ENCODE measurements at places on chromosomes 4 and X.
A peak's percentile ranks its signal among the peaks of the same experiment; 100 is the strongest.

DNA sequence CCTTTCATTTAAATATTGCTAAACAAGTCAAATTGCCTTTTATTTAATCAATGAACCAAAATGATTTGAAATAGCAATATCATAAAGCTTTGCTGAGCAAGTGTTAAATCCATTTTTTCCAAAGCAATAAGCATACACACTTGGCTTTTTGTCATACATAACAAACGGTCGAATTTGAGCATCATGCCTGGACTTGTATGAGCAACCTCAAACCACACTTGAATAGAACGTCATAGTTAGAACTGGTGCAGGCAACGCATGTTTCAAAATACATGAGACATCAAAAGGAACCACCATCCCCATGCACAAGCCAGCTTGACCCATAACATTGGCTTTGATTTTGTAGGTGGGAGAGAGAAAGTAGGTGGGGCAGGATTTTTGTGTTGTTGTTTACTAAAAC lies 812.3 kb upstream of the FRG1 start:
- no peak for DNase-seq

- no peak for DNase-seq
These were observed 20.5 kb downstream of the UGT2B7 start for GRCh38 chr4:69116645-69117321.

DNA sequence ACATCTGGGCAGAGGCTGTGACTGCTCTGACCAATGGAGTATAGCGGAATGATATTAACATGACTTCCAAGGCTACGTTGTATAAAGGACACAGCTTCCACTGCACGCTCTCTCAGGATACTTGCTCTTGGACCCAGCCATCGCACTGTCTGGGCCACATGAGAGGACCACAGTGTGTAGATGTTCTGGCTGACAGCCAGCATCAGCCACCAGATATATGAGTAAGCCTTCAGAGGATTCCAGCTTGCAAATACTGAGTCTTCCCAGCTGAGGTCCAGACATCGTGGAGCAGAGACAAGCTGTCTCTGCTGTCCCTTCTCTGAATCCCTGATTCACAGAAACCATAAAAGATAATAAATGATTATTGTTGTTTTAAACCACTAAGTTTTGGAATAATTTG lies 146.8 kb upstream of the USP9X start:
- no peak for DNase-seq

DNA sequence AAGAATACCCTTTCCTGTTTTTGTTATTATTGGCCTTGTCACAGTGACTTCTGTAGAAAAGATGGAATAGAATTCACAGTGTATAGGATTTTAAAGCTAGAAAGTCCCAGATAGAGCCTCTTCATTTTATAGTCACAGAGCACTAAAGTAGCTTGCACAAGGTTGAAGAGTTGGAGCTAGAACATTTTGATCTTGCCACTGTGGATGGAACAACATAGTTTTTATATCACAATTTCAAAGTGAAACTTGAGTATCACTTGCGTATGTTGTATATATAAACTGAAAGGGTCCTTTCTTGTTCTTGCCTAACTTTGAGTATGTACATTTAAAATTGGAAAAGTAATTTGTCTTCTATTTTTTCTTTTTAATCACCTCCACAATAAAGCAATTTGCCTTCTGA lies 2.7 kb downstream of the USO1 start:
- DNase-seq, result no peak

DNA sequence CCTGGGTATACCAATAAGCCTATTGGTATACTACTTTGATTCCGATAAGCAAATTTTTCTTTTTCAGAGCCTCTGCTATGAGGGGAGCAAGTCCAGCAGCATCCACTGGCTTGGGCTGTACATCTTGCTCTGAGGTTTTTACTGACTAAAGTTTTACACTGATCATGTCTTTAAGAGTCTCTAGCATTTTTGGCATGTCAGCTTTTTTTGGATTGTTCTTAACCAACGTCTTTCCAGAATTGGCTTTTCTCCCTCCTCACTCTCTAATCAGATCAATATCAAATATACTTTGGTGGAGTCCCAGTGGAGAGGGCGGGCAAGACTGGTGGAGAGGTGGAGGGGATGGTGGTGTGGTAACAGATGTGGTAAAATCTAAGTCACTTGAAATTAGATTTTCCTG lies 196.8 kb downstream of the HEPH start:
- no peak for DNase-seq

DNA sequence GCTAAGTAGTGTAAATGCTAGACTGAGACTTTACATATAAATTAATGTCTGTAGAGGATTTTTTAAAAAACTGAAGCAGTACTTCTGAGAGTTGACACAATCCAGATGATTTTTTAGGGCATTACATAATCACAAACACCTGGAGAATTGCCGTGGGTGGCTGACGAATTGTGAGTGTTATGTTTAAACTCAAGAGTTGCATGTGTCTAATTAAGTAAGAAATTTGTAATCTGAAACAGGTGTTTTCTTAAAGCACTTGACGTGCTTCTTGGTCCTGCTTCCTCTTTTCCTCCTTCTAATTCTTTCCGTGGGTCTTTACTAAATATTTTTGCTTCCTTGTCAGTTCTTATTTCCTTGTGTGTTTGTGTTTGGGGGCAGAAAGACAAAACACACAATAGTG lies 27.8 kb downstream of the PIR start:
- no peak for DNase-seq

DNA sequence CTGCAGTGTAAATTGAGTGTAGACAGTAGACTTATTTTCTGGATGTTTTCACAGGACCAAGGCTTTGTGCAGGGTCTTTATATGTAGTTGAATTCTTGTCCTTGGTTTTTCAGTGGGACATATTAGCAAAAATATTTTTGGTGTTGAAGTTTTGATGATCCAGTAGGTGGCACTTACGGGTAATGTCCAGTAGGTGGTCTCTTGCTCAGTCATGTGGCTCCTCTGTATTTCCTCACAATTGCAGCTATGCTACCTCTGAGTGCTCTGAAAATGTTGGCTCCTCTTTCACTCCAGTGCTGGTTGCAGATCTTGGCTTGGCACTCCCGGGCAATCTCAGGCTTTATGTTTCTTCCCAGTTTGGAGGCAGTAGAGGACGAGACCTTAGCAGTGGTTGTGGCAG lies 419.8 kb upstream of the AMOT start:
- DNase-seq, result no peak

DNA sequence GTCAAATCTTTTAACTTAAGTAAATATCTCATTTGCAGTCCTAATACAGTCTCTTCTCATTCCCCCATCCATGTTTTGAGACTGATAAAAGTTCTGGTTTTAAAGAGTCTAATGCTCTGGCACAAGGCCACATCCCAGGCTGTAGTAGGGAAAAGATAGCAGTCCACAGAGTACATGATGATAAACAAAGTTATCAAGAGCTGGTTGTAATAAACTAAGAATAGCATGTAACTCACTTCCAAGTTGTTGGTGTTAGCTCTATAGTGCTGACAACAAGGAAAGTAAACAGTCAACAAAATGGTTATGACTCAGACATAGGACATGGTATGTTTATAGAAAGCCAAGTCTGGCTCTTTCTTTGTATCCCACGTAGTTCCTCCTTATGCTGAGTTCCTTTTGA lies 21.8 kb upstream of the AREG start:
- DNase-seq, result no peak

- DNase-seq, result peak; percentile 19
These were observed 100.6 kb downstream of the CHIC2 start for GRCh38 chr4:53963781-53964180.

DNA sequence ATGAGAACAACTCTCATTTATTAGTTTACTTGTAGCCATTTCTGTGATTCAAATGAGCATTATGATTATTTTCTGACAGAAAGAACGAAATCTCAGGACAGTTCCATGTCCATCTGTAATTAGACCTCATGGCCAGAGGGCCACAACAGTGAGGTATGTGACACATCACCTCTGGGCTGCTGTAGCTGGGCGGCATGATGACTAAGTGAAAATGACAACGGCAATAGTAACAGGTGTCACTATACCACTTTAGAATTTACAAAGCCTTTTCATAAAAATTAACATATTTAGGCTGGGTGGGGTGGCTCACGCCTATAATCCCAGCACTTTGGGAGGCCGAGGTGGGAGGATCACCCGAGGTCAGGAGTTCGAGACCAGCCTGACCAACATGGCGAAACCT lies 252.6 kb downstream of the CBR4 start:
- DNase-seq, result no peak

DNA sequence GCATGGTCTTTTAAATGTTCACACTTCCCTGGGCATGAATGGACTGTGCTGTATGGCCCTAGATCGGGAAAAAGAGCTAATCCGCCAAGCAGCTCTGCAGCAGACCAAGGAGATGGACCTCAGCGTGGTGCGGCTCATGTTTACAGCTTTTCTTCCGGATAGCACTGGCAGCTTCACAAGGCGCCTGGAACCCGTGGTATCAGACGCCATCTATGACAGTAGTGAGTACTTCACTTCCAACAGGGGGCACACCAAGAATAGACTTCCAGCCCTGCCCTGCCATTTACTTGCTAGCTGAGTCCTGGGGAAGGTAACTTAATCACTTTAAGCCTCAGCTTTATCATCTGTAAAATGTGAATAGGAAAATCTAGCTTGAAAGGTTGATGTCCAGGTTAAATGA lies 77.7 kb downstream of the NFKB1 start:
- no peak for DNase-seq

DNA sequence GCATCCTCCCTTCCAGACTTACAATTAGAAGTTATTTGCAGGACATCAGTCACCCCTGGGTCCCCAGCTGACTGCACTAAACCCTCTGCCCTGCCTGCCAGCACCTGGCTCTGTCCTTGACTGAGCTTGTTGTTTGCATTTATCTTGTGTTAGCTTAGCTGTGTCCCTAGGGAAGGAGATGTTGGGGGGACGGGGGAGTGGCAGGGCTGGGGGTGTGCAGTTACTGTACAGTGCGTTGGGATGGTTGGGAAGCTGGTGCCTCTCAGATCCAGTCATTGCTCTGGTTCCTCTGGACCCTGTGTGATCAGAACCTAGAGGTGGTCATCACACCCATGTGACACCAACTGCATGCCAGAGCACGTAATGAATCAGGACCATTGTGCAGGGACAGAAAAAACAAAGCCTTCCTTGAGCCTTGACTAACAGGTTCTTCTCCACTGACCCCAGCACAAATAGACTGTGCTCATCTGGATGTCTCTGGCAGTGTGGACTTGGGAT lies 32.7 kb upstream of the PROM1 start:
- no peak for DNase-seq

GRCh38 chr4:142331646-142332045 lies 514.5 kb downstream of the INPP4B start:
- no peak for DNase-seq

DNA sequence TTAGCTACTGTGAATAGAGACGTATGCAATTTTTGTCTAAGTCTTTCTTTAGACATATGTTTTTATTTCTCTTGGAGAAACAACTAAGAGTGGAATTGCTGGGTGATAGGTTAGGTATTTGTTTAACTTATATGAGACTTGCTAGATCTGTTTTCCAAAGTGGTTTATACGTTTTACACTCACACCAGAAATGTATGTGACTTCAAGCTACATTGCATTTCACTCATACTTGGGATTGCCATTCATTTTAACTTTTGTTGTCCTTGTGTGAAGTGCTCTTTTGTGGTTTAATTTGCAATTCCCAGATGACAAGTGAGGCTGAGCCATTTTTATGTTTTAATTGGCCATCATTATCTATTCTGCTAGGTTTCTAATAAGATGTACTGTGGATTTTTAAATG lies 817.2 kb downstream of the GLUD2 start:
- no peak for DNase-seq

- DNase-seq, result peak; percentile 75
These were observed 4.8 kb downstream of the CPE start for GRCh38 chr4:165383591-165384073.

DNA sequence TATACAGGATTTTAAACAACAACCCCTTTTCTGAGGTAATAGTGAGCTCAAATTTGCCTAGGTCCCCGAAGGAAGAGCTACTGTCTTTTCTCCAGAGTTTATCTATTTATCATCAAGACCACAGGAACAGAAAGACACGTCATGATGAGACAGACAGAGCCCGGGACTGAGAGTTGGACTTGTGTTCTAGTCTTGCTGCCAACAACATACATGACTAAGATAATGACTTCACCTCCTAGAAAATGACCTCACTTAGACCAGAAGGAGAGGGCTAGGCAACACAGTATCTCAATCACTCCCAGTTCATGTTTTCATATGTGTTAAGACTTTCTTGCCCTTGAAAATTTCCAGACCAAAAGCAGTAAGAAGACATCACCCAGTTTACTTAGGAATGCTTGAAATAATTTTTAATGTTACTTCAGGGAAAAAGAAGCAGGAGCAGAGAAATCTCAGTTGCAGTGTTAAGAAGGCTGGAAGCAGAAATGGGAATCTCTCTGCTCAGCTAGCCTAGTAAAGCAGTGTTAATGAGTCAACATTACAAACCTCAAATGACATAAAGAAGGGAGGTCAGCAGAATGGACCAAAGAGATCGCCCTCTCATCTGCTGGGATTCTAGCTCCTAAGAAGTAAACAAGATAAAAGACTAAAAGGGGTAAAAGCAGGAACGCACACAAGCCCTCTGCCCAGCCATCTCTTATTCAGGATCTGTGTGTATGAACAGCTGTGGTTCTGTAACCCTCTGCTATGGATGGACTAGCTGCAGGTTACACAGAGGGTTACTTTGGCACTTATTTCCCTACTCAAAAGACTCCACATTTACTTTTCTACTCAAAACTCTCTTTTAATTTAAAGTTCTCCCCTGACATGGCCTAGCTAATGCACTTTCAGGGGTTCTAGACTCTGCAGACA lies 24.8 kb downstream of the PDGFC start:
- no peak for DNase-seq

- no peak for DNase-seq
These were observed 138.4 kb downstream of the PARM1 start for GRCh38 chr4:75071317-75071716.

DNA sequence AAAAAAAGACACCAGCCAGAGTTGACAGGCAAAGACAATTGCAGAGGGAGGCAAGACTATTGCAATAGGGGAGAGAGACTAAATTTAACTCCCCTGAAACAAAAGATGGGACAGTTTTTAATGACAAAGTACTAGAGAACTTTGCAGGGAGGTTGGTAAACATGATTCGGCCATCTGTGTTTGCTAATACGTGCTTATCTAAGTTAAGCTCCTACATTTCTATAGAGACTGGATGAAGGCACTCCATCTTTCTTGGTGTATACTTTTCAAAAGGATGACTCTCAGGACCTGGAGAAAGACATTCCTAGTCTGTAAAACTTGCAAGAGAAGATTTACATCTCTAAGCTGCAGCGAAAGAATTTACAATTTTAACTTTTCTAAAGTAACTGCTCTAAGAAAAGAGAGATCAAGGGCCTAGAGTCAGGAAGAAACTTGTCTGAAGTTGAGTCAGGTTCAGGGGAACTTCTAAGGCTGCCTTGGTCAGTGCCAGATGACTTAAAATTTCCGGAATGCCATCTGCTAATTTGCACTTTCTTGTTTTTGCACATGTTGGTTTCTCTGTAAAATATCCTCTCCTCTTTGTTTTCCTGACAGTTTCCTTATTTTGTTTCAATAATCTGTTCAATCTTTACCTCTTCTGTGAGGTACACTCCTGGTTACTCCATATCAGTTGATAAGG lies 10.6 kb downstream of the ADAM29 start:
- DNase-seq, result no peak

Data from NCI-H1417 treated with DMSO at 0.1 percent for 48 hours (cell line).